Right forelimb (tissue), 1 donor: ENCODE measurements at places on chromosomes 5 and 9.

DNA sequence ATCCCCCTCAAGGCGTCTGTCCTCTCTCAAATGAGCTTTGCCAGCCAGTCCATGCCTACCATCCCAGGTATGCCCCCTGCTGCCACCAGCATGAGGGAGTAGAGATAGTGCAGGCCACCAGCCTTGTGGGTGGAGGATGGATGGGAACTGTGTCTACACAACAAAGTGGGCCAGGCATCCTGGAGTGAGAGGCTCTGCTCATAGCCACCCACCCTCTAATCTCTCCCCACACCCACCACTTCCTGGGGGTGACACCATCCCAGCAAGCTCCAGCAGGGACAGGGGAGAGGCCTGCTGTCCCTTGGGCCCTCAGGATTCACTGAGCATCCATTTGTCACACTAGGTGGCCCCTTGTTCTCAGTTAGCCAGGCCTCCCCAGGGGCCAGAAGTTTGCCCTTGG, 25.5 kb upstream of the FOXI1 start:
- DNase-seq = no peak

DNA sequence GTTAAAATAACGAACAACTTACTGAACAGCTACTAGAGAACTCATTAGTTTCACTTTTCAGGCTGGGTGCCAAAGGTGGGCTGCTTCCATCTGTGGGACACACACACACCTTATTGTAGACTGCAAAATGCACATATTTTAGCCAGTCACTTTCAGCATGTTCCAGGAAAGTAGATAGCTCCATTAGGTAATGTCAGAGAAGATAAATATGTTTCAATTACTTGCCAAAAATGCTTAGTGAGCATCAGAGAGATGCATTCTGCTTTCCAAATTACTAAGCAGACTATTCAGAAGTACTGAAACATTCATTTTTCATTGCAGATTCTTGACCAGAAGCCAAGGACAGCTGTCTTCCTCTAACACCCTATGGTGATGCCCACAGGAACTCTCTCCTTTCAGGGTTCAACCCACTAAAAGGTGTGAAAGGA, 56.2 kb upstream of the APC start:
- DNase-seq = no peak

- DNase-seq = no peak
Observed at GRCh38 chr9:15482146-15482545, 28.6 kb downstream of the PSIP1 start.

- no peak for DNase-seq
Observed at GRCh38 chr9:127537014-127537413, 75.1 kb upstream of the STXBP1 start.

- no peak for DNase-seq
Observed at GRCh38 chr5:171709930-171710329, 75.7 kb upstream of the SMIM23 start.

DNA sequence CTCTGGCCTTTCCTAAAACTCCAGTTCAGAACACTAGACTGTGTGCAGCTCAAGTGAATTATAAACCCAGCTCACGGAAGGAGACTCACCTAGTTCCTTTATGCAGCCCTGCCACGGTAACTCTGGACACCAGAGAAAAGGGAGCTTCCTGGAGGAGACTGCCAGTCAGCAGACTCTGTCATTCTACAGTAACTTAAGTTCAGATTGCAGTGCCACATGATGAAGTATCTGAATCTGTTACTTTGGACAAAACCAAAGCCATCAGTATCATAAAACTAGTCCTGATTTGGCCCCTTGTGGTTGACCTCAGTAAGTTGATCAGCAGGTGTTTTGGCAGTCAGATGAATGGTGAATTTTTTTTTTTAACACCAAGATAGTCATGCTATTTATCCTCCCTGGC, 2.7 kb downstream of the MTRR start:
- no peak for DNase-seq

- no peak for DNase-seq
Observed at GRCh38 chr5:94283093-94283492, 335.3 kb downstream of the KIAA0825 start.

DNA sequence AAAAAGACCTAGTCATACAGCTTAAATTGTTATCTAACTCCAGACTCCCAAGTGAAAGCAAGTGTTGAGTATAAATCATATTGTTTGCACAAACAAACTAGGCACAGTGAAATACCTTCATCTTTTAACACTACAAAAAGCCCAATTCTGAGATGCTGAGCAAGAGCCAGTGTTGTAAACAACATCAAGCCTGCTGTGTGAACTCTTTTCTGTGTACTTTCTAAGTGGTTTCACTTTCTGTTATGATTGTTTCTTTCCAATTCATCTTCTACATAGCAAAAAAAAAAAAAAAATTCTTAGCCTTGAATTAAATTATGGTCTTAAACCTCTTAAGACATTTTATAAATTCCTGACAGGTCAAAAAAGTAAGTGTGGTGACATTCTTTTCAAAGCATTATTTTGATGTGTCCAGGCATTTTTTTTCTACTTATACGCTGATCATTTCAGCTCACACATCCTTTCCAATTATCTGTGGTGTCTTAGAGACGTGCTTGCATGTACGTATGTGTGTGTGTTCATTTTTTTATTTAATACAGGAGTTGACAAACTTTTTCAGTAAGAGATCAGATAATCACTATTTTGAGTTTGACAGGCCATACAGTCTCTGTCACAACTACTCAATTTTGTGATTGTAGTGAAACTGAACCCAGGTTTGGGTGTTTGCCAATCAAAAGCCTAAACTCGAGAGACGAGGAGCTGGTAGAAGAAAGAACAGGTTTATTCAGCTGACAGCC, 556.1 kb downstream of the CDH9 start:
- no peak for DNase-seq

- no peak for DNase-seq
Observed at GRCh38 chr9:13284011-13284410, 4.5 kb upstream of the MPDZ start.

- no peak for DNase-seq
Observed at GRCh38 chr5:116032094-116032517, at the start of gene ARL14EPL. Gene ARL14EPL, plus strand, starts transcription at chr5:116032472. Its CDS starts 18,994 bp downstream, at chr5:116051466.

DNA sequence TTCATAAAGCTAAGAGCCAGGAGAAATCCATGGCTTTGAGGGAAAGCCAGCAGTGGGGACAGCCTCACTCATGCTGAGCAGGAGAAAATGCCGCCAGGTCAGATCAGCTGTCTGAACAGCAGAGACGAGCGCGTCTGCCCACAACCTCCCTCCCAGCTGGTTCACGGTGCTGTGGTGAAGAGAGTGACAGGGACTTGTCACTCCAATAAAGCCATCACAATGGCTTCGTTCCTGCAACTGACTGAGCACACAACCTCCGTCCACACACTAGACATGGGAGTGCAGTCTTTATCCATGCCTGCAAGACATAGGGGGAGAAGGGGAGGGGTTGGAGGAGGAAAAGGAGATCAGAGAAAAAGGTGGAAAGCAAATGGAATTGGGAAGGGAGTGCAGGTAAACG, 206.9 kb downstream of the GABBR2 start:
- no peak for DNase-seq

- no peak for DNase-seq
Observed at GRCh38 chr5:147560718-147561331, 51.0 kb upstream of the DPYSL3 start.

DNA sequence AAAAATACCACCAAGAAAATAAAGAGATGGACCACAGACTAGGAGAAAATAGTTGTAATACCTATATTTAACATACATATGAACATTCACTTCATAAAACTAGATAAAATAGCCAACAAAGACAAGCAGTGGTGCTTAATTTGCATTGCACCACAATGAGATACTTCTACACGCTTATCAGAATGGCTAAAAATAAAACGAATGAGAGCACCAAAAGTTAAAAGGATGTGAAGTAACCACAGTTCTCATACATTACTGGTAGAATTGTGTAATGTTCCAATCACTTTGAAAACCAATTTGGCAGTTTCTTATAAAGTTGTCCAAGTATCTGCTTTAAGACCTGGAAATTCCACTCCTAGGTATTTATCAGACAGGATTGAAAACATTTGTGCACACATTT, 198.9 kb upstream of the SGCD start:
- no peak for DNase-seq

- no peak for DNase-seq
Observed at GRCh38 chr5:169629847-169630548, 7.1 kb upstream of the DOCK2 start.

DNA sequence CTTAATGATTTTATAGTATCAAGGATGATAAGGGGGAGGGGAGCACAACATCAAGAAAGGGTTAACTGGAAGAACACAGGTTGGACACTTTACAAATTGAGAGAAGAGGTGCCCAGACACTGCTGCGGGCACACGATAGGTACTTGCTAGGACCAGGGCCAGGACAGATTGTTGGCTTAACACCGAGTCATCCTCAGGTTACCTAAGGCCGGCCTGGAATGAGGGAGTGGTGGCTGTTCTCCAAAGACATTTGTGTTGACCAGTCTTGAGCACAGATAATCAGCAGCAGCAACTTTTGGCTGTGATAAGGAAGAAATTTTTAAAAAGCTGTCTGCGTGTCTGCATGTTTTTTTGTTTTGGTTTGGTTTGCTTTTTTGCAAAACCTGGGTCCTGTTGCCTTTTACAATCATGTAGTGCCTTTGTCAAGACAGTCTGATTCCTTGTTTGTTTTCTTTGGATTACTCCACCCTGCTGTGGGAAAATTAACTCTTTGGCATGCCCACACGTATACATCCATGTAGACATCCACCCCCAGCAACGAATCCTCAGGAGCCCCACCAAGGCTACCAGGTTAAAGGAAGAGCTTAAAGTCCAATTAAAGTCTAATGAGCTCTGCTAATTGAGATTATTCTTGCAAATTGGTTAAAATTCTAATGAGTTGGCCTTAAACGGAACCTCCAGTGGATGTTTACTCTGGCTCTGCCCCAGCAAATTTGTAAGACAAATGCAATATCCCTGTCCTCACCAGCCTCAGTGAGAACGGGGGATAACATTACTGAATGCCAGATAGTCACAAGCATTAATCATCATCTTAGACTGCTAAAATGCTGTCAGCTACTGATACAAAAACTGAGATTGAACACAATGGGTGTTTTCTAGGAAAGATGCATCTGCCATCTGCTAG, 382.3 kb downstream of the ACTL7B start:
- no peak for DNase-seq

DNA sequence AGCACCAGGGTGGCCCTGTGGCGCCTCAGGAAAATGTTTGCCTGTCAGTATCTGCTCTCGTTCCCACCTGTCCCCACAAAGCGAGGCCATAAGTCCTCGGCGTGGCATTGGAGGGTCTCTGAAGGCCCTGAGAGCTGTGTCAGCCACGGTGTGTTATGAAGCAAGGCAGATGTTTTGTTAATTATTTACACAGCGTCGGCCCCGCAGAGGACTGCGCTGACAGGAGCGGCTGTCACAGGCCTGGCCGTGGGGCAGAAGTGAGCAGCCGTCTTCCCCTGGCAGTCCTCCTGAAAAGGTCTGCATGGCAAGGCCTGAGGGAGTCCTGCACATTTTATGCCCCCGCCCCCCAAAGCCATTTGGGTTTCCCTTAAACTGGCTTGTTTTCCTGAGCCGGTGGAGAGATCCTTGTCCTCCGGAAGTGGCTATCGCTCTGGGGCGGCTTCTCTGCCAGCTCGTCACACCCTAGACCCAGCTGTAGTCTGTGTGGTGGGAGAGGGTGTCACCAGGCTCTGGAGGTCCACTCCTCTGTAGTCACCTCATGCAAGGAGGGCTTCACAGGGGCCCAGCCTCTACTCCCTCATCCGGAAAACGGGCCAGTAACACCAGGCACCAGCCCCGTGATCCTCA, 6.2 kb downstream of the NEK6 start:
- no peak for DNase-seq

GRCh38 chr5:132830436-132831094, at the start of gene SHROOM1:
Gene SHROOM1, minus strand, starts transcription at chr5:132830647. Its CDS starts 4,507 bp downstream, at chr5:132826140.
- peak; percentile 53 for DNase-seq

- no peak for DNase-seq
Observed at GRCh38 chr5:176447591-176447977, 601 bp upstream of the FAF2 start.

GRCh38 chr5:139388198-139388821, 1.4 kb downstream of the MZB1 start:
- no peak for DNase-seq

DNA sequence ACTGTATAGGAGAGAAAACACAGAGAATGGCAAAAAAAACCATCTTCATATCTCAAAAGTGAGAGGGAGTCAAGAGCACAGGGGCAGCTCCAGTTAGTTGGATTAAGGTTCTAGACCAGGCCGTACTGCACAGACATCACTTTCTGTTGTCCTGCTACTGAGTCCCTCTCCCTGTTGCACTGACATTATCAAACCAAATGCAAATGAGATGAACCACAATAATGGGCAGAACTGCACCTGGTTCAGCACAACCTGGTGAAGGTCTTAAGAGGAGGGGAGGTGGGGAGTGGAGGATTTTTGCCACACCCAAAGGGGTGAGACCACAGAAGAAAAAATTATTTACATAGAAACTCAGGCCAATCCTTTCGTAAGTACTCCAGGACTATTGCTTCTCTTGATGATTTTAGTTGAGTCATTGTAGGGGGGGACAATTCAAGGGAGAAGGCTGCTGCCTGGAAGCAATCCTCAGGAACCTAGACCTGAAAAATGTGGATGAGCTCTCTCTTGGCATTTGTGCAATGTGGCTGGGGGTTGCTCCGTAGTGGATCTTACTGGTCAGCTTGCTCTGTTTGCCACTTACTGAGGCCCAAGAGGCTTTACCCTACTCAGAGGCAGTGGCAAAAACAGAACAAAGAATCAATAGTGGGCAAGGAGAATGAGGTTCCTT, 94.5 kb upstream of the PPP1R2B start:
- DNase-seq = no peak

DNA sequence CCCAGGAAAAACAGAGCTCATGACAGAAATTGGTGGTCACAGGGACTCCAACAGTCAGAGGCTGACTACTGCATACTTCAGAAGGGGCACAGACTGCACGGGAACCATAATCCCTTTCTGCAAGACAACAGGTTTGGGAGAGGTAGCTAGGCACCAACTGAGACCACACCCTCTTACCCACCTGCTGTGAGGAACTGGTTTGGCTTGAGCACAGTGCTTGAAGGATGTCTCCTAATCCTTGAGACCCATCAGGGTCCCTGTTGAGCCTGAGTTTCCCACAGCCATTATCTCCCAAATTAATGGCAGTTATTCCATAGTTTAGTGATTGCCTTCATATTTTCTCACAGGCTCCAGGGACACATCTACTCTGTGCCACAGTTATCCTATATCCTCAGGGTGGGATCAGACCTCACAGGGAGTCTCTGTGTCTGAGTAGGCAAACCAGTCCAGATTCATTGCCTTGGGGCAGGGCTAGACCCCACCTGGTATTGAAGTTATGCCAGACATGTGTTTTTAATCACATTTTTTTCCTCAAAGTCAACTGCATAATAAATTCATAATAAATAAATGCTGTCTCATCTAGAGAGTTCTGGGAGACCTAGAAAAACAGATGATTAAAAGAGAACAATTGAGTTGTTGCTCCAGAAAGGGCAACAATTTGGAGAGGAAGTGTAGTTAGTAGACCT, 9.3 kb upstream of the CAST start:
- DNase-seq = no peak

- DNase-seq = no peak
Observed at GRCh38 chr9:125446561-125447094, 185.0 kb downstream of the GAPVD1 start.

- DNase-seq = no peak
Observed at GRCh38 chr9:133918111-133918813, 73.9 kb downstream of the VAV2 start.
